ENCODE measurements at places on chromosomes 5 and 9.

- DNase-seq: no peak
Observed at GRCh38 chr5:1359031-1359645, 14.2 kb upstream of the CLPTM1L start.

DNA sequence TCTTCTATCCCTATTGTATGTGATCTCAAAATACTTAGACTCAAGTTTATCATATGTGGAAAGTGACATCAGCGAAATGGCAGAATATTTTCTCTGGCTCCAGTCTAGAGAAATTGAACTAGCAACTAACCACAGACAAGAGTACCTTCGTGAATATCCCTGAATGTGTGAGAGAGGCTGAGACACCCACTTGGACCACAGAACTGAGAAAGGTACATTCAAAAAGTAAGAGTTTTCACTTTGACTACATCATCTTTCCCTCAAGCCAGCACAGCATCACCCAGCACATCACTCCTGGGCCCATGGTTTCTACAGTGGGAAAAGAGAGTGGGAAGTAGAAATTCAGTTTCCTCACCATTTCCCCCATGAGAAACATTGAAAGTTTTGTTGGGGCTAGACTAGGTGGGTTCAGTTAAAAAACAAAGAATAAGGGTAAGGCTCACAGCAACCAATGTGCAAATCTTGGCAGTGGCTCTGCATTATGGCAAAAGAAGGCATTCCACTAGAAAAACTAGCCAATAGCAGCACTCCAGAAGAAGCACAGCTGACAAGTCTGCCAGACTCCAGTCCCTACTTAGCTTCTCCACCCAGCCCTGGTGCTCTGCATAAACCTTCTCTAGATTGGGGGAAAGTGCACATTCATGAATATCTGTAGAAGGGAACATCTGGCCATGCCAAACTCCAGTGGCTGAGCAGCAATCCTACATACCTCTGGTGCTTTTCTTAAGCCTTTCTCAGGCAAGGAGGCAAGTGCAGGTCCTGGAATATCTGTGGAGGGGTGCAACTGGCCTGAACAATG lies 225.6 kb upstream of the VLDLR start:
- DNase-seq: no peak

- DNase-seq: no peak
Observed at GRCh38 chr9:115202960-115203751, 85.2 kb upstream of the TNC start.

- no peak for DNase-seq
Observed at GRCh38 chr5:959581-960531, 48.7 kb upstream of the NKD2 start.
